AG20443 (cell line): ENCODE measurements at places on chromosomes 1 and 21.
A peak's percentile ranks its signal among the peaks of the same experiment; 100 is the strongest.

DNA sequence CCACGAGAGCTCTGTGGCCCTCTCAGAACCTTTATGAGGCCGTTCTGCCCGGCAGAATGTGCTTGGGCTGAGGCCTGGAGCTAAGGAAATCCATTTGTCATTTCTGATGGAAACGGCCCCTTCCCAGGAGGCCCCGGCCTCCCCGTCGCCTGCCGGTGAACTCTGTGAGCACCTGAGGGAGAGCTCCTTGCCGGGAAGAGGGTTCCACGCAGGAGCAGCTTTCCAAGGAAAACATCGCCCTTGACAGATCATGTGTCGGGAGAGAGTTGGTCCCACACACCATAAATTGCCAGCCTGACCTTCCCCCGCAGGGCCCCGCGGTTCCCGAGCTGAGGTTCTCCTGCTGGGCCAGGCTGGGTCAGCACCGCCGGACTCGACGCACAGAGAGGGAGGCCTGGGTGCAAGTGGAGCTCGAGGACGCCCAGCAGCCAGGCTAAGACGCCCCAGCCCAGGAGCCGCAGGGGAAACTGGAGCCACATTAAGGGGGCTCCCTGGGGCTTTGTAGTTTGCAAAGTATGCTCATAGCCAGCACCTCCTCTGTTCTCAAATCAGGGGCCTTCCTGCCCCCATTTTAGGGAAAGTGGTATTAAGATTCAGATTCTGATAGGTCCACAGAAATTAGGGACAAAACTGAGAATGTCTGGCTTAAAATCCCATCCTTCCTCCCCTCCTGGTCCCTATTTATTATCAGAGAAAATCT lies 239.5 kb downstream of the FOXD2 start:
- DNase-seq: no peak

GRCh38 chr1:216531263-216532239 lies 108.3 kb upstream of the USH2A start:
- peak; percentile 20 for DNase-seq

DNA sequence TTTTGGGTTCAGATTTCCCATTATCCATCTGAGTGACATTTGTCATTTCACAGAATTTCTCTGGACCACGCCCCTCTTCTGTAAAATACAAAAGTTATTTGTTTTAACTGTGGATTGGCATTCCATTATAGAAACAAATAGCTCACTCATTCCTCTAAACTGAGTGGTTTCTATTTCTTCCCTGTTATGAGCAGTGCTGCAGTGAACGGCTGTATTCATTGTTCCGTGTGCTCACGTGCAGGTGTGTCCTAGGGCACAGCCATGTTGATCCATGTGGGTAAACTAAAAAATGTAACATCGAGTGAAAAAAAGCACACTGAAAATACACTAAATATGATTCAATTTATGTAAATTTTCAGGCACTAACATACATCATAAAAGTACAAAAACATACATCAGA lies 27.0 kb upstream of the IL12RB2 start:
- DNase-seq: no peak

DNA sequence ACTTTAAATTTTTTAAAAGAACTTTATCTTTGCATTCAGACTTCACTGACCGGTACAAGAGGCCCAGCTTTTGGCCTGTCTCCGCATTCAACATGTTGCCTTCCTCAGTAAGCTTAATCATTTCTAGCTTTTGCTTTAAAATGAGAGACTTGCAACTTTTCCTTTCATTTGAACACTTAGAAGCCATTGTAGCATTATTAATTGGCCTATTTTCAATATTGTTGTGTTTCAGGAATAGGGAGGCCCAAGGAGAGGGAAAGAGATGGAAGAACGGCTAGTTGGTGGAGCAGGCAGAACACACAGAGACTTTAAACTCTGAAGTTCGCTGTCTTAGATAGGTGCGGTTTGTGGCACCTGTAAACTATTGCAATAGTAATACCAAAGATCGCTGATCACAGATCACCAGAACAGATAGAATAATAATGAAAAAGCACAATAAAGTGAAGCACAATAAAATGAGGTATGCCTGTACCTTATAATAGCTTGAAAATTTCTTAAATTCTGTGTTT lies 31.4 kb downstream of the RABGAP1L start:
- DNase-seq: no peak

DNA sequence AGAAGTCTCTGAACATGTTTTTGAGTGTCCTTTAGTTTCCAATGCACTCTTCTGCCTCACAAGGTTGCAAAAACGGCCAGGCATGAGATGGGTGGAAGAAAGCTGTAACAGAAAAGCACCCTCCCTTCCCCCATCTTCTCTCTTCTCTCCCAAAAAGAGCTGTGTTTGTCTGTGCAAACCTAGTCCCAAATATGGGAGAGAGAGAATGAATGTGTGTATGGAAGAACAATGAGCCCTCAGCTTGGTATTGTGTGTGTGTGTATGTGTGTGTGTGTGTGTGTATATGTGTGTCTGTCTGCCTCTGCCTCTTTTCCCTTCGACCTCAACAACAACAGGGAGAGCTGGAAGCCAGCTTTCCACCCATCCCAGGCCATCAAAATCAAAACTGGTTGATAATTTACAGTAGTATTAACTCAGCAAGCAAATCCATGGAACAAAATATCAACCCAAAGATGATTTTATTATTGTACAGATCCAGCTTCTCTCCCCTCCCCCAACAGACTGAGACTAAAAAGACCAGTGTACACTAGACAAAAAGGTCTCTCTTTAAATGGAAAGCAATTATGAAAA lies 1.8 kb downstream of the RERE start:
- DNase-seq: no peak

DNA sequence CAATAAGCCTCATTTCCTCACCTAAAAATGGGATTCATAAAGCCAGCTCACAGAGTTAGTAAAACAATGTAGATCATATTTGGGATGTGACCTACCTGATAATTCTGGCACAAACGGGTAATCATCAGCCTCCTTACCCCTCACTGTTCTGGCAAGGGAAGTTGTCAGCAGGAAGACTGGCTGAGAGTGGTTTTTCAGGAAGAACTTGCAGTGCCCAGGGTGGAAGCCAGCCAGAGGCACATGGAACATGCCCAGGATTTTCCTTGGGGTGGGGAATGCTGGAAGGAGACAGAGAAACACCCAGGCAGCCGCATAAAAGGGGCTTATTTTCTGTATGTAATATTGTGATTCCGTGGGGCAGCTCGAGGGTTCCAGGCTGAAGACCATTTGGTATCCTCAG lies 7.7 kb upstream of the SLC5A9 start:
- DNase-seq: no peak

GRCh38 chr1:75426688-75427087 lies 184.2 kb downstream of the SLC44A5 start:
- DNase-seq: no peak

GRCh38 chr1:213996320-213997037 lies 8.7 kb downstream of the PROX1 start:
- DNase-seq: no peak

DNA sequence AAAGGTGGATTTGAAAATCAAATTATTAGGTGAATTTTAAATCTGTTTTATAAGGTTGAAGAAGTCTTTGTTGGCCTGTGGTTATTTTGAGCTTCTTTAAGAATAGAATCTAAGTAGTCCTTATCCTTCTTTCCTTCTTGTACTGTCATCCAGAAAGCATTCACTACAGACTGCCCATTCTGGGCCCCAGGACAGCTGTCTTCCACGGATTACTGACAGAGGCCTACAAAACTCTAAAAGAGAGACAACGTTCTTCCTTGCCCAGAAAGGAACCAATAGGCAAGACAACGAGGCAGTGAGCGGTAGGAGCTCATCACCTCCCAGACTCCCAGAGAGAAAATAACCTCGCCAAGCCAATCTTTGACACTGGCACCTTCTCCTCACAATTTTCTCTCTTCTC lies 24.4 kb upstream of the PIGC start:
- no peak for DNase-seq

DNA sequence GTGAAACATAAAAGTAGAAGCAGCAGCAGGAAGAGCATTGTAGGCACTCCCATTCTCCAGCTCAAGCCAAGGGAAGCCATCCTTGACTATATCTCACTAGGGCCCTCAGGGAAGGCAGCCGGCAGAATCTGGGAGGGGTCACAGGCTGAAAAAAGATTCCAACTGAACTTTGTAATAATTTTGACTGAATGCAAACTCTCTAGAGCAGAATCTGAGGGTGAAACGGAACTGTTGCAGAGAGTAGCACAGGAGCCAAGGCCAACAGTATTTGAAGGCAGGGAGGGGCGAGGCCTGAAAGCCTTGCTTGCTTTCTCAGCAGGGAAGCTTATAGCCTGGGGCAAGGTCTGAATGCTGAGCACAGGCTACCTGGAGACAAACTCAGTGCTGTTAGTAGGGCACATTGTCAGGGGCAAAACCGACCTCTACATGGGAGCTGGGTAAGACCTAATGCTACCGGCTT lies 180.6 kb downstream of the COL24A1 start:
- no peak for DNase-seq

- DNase-seq: peak; percentile 63
These were observed 37.5 kb downstream of the ZNF281 start for GRCh38 chr1:200372095-200372884.

- DNase-seq: peak; percentile 27
These were observed 428.1 kb downstream of the PRDM2 start for GRCh38 chr1:14128096-14128495.

DNA sequence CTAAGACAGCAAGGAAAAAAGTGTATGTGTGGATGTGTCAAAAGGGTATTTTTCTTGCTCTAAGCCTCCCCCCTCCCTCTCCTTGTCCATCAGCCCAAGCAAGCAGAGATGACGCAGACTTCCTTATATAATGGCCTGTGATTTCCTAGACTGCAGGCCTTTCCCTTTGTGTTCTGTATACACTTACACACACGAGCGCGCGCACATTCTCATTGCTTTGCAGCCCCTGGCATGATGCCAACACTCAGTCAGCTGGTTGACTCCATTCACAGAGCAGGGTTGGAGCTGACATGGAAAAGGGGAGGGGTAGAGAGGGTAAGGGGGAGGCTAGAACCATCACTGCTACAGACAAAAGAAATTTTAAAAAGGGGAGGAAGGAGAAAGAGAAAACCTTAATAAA lies 41.8 kb downstream of the GATAD2B start:
- DNase-seq: peak; percentile 65

GRCh38 chr1:117594261-117594990 lies 11.4 kb upstream of the TENT5C start:
- DNase-seq: no peak

GRCh38 chr1:184068354-184068753 lies 16.8 kb downstream of the TSEN15 start:
- no peak for DNase-seq

GRCh38 chr1:110524311-110525248 lies 5.6 kb upstream of the KCNA10 start:
- DNase-seq: peak; percentile 51

GRCh38 chr1:56469640-56470371 lies 109.6 kb downstream of the PLPP3 start:
- DNase-seq: peak; percentile 63

- no peak for DNase-seq
These were observed 78.5 kb upstream of the CHRM3 start for GRCh38 chr1:239307886-239308285.

DNA sequence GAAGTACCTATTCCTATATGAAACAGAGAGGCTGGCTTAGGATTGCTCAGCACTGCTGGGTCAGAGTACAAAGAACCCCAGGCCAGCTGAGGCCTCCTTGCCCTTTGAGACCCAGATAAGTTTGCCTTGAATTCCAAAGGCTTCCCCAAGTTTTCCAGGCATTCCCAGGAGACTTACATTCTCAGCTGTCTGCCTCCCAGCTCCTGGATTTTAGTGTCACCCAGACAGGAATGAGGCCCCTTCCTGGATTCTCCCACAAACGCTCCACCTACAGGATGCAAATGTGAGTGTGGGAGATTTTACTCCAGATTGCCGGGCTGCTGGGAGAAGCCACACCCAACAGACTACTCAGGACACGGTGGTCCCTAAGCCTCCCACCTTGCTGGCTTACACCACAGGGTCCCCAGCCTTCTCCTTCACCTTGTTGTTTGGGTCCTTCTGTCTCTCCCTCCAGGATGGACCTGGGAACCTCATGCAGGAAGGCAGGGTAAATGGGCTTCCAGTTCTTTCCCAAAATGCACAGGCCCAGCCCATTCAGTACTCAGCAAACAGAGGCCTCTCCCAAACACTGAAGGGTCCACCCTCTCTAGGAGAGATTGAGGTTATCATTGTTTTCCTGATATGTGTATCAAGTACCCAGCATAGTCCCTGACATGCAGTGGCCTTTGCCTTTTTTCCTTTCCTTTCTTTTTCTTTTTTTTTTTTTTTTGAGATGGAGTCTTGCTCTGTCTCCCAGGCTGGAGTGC lies 10.6 kb downstream of the RHBG start:
- no peak for DNase-seq

- DNase-seq: no peak
These were observed 16.0 kb downstream of the RBBP4 start for GRCh38 chr1:32666901-32667566.
